Foreskin keratinocyte (primary cell): ENCODE measurements at places on chromosomes 1 and 21. TPM values are rescaled to one million over a fixed set of nuclear protein-coding genes. Genes with fewer than 3 reads are reported as not detected.

The TTLL10 gene
- not detected in 2 replicates for total RNA-seq

The DYNLT5 gene
- not detected in 2 replicates for total RNA-seq

The VCAM1 gene
- not detected in 2 replicates for total RNA-seq

The SPATA46 gene
- total RNA-seq: not detected in 2 replicates

The PTGER3 gene
- not detected in 2 replicates for total RNA-seq

The KRTAP19-3 gene
- not detected in 2 replicates for total RNA-seq

The IL12RB2 gene
- 1.9 and 2.1 TPM in 2 replicates for total RNA-seq

The OR2L13 gene
- not detected in 2 replicates for total RNA-seq

The CD244 gene
- total RNA-seq: not detected in 2 replicates

The ADCY10 gene
- total RNA-seq: 0.14 TPM in 1 of 2 replicates, not detected in the other

The WNT3A gene
- 0.04 TPM in 1 of 2 replicates, not detected in the other for total RNA-seq

The DNAJC28 gene
- 1.1 and 1.2 TPM in 2 replicates for total RNA-seq

The F3 gene
- 472 and 766 TPM in 2 replicates for total RNA-seq

The KRTAP19-1 gene
- total RNA-seq: not detected in 2 replicates

The GPR37L1 gene
- 0.03 TPM in 1 of 2 replicates, not detected in the other for total RNA-seq

The CYYR1 gene
- 3.5 and 6.1 TPM in 2 replicates for total RNA-seq

The AIRE gene
- total RNA-seq: not detected in 2 replicates

The OR2T2 gene
- not detected in 2 replicates for total RNA-seq

The GBP6 gene
- 0.20 and 0.39 TPM in 2 replicates for total RNA-seq

The STUM gene
- total RNA-seq: not detected in 2 replicates

The DCDC2B gene
- total RNA-seq: not detected in 2 replicates

The ZNF648 gene
- total RNA-seq: not detected in 2 replicates

The KCNT2 gene
- 0.03 TPM in 1 of 2 replicates, not detected in the other for total RNA-seq

The CD101 gene
- 0.44 and 2.0 TPM in 2 replicates for total RNA-seq

The USH2A gene
- total RNA-seq: not detected in 2 replicates

The CNR2 gene
- not detected in 2 replicates for total RNA-seq

The DRAXIN gene
- not detected in 2 replicates for total RNA-seq

The PMVK gene
- 18.2 and 22.0 TPM in 2 replicates for total RNA-seq

The FH gene
- 126 and 141 TPM in 2 replicates for total RNA-seq

The GPN2 gene
- 21.2 and 25.7 TPM in 2 replicates for total RNA-seq

The MTMR11 gene
- total RNA-seq: 10.9 and 12.5 TPM in 2 replicates

The SPRR1A gene
- total RNA-seq: 7.7 and 12.7 TPM in 2 replicates

The RNU1-4 gene
- total RNA-seq: 2,556 and 4,441 TPM in 2 replicates

The HCRTR1 gene
- not detected in 2 replicates for total RNA-seq

The MTX1 gene
- total RNA-seq: 71.7 and 72.2 TPM in 2 replicates

The LRRC39 gene
- total RNA-seq: 0.11 TPM in 1 of 2 replicates, not detected in the other

The NPPA gene
- total RNA-seq: not detected in 2 replicates

The TSSK3 gene
- 0.65 TPM in 1 of 2 replicates, not detected in the other for total RNA-seq

The PRDM16 gene
- 0.04 TPM in 1 of 2 replicates, not detected in the other for total RNA-seq

The PPP1R8 gene
- total RNA-seq: 39.8 and 49.2 TPM in 2 replicates

The BCL2L15 gene
- total RNA-seq: 0.03 and 0.07 TPM in 2 replicates

The SLC37A1 gene
- 5.4 and 7.5 TPM in 2 replicates for total RNA-seq
